ENCODE measurements at places on chromosomes 7 and 10.

DNA sequence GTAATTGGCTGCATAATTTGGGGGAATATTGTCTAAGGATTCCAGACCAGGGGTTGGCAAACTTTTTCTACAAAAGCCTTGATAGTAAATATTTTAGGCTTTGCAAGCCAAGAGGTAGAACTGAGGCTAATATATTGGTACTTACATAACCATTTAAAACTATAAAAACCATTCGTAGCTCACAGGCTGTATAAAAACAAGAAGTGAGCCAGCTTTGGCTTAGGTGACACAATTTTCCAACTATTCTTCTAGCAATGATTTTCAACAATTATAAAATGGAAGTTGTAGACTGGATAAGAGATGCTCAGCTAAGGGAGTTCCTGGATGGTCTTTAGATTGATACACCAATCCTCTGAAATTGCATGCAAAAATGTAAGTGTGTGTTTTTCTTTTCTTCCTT lies 1.4 kb downstream of the GPR141 start:
- no peak for DNase-seq

- DNase-seq = no peak
Observed at GRCh38 chr7:75639071-75639885, 99.5 kb downstream of the HIP1 start.

GRCh38 chr10:123463181-123463580 lies 203.0 kb upstream of the GPR26 start:
- DNase-seq = no peak

GRCh38 chr10:85608706-85609105 lies 757.9 kb downstream of the GRID1 start:
- no peak for DNase-seq

DNA sequence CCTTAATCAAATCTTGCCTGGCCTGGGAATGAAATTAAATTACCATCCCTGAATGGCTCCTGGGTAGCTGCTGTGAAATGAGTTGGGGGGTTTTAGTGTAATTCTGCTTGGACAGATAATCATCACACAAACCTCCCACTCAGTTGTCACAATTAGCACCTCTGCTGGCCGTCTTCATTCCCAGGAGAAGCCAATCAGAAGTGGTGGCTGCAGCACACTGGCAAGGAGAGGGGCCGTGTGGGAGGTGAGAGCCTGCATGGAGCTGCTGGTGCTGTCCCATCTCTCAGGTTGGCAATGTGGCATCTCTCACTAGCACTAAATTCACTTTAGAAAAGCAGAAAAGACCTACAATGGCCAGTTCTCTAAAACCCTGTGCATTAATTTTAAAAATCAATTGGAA lies 92.5 kb downstream of the NT5C2 start:
- no peak for DNase-seq

GRCh38 chr10:15579605-15580004 lies 140.1 kb downstream of the ITGA8 start:
- no peak for DNase-seq

DNA sequence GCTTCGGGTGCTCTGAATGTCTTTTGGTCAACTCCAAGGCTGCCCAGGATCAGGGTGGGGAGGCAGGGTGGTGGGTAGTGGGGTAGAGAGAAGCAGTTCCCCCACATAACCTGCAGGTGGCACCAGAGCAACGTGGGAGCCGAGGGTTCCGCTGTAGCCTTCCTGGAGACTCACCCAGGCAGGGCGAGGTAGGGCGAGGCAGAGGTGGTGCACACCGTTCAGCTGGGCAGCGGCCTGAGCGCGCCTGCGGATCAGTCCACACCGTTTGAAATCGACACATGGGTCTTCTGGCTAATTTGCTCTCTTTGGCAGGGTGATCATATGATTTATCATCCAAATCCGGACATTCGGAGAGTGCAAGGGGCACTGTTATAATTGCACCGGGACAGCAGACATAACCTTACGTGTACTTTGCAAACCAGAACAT lies 41.4 kb upstream of the MAP3K8 start:
- peak; percentile 61 for DNase-seq

DNA sequence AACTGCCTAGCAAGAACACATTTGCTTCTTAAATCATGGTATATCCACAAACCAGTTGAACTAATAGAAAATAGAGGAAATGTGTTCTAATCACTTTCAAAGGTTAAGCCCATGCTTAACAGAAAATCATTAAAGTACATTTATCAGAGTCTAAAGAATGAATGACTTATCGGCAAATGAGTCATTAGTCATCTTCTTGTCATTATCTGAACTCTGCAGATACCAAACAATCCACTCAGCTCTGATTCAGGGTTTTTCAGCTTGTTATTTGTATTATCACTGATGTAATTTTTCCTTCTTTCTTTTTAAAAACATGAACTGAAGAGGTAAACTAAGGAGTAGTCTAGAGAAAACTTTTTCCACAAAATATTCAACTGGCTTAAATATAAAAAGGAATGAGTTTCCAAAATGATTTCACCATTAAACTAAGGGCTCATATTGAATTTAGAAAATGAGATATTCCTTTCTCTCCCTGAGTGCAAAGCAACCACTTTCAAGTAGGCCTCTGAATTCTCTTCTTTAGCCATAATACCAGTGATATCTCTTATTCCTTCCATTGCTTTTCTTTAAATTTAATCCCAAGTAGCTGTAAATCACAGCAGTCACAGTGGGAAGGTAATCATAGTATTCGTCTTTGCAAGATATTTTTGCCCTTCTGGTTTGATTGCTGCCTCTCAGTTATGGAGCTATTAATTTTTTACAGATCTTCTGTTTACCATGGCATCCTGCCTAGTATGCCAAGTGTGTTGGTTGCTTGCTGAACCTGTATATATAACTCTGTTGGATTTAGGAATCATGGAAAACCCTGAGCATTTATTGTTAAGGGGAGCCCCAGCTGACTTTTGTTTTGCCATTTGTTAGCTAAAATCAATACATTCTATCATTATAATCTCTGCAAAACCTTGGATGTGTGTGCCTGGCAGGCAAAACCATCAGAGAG lies 125.1 kb downstream of the THSD7A start:
- no peak for DNase-seq

GRCh38 chr10:11742779-11743298 lies 657 bp downstream of the ECHDC3 start:
- DNase-seq = no peak

- no peak for DNase-seq
Observed at GRCh38 chr10:101258179-101258885, 29.1 kb upstream of the LBX1 start.

DNA sequence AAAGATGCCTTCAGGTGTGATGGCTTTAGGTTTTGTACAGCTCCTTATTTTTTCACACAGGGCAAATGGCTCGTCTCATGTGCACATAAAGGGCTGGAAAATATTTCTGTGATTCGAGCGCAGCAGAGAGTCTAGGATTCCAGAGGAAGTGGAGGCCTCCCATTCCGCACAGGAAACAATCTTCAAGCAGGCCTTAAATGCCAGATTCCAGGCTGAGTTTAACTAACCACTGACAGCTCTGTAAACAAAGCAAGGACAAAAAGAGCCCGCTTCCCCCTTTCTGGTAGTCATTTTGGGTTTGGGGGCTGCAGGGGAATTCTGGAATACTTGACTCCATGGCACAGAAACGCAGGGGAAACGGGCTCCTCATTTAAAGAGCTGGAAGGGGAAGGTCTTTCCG lies 87.2 kb downstream of the CALD1 start:
- DNase-seq = no peak

- DNase-seq = no peak
Observed at GRCh38 chr7:152931633-152932032, 172.1 kb downstream of the ACTR3B start.

DNA sequence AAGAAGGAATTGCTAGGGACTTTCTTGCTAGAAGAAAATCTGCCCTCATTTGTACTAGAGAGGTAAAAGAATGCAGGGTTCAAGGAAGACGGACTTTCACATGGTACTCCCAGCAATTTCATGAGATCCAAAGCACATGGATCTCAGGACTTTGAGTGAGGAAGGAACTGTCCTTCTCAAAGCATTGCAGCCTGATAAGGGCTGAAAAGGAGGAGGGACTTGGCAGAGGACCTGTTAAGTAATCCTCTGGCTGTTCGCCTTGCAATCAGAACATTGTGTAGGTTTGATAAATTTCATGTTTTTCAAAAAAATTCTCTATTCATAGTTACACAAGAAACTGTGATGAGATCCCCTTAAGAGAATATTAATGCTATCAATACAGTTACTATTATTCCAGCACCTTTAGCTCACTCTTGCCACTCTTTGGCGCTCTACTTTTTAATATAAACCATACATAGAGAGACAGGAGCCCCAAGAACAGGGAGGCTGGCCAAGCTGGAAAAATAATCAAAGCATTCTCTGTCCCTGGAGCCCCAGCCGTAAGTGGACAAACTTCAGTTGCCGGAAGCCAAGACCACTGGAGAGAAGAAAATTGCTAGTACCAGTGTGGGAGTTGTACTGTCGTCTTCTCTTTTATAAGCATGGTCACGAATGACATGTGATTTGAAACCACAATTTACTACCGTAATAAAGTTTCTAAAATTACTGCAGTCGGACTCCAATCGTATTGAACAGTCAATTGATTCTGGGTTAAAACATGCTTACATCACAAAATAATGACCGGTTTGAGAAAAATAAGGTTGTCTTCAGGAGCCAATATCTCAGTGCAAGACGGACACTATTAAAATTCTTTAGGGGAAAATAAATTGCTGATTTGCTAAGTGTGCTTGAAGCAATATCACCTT lies 424.4 kb downstream of the SDK1 start:
- no peak for DNase-seq

- DNase-seq = no peak
Observed at GRCh38 chr10:71466330-71466729, 69.6 kb downstream of the CDH23 start.

DNA sequence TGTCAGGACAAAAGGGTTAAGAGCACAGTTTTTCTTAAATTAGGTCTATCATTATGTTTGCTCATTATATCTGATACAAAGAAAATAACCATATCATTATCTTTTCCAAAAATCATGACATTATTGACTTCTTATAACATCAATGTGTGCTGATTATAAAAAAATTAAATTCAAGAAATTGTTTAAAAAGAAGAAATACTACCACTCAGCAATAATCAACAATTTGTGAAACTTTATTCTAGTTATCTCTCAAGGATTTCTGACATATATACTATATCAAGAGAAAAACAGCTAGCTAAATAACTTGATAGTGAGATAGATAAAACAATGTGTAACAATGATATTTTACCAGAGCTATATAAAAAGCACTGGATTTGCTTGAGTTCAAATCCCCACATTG lies 360.7 kb upstream of the PHF14 start:
- DNase-seq = no peak

- DNase-seq = no peak
Observed at GRCh38 chr7:155258226-155258560, 39.5 kb upstream of the INSIG1 start.

DNA sequence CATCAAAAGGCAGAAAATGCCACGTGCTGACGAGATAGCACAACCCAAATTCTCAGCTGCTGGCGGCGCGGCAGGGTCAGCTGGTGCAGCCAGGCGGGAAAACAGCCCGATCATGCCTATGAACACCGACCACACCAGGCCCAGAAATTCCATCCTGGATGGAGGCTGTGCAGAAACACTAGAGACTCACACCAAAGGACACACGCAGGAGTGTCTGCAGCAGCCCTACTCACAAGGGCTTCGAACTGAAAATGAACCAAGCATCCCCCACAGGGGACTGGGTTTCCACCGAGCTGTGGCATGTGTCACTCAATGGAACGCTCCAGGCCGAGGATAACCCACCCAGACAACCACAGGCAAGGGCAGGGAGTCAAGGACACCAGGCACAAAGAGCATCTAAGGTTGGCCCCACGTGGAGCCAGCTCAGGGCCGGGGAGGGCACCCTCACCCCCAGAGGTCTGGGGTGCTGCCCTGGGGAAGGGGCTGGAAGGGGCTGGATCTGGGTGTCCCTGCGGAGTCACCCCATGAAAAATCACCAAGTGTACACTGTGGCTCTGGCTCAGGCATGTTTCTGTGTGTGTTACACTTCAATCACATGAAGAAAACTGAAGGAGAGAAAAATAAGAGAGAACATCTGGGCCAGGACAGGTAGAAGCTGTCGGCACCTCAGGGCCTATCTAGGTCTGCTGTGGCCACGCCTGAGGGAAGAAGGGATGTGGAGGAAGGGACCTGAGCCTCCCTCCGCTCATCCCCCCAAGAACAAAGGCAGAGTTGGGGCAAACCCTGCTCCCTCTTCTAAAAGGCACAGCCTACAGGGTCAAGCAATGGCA lies 33.0 kb downstream of the RASGEF1A start:
- no peak for DNase-seq

- no peak for DNase-seq
Observed at GRCh38 chr7:149872419-149873073, 1.2 kb upstream of the ATP6V0E2 start.

DNA sequence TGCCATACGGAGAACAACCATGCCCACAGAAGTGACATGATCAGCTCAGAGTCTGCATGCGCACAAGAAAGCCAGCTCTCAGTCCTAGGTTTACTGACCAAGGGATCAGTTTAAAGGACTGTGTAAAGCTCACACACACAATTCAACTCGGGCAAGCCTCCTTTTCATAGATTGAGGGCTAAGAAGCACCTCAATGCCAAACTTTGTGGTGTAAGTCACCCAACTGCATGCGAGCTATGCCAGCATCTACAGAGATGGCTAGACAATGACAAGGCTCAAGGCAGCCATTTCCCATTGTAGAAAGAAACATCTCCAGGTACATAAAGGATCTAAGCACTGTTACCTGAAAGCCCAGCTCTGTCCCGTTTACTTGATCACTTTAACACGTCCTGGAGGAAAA lies 36.8 kb downstream of the GPAM start:
- DNase-seq = no peak

- no peak for DNase-seq
Observed at GRCh38 chr7:138934861-138935260, 46.3 kb downstream of the KIAA1549 start.

DNA sequence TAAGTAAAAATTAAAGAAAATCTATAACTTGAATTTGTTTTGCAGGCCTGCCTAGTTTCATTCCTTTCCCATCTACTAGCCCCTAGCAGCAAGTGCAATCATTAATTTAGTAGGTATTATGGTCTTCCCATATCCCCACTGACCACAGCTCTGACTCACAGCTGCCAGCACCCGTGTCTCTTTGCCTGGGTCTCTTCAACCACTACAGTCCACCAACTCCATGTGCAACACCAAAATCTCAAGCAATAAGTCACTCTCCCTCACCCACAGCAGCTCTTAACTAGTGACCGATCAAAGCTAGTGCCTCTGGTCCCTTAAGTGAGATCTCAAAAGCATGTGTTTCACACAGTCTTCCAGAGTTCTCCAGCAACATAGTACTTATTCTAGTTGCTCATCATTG lies 26.0 kb upstream of the THSD7A start:
- DNase-seq = no peak
